ENCODE measurements at places on chromosomes 2 and 18.

DNA sequence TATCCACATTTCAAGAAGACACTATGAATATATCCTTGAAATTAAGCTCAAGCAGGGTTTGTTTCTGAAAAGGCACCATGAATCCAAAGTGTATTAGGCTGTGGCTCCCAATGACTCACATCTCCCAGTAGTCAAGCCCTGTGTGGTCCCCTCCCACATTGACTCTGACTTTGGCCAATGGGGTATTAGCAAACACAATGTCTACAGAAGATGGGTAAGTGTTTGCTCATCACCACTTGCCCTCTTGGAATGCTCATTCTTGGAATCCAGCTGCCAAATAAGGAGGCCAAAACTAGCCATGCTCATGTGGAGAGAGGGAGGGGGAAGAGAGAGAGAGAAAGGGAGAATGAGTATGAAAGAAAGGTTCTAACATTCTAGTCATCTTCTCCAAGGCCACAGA lies 490.0 kb downstream of the TXNL1 start:
- no peak for DNase-seq

- DNase-seq: no peak
Measured at GRCh38 chr2:240780023-240780700, 39.9 kb downstream of the KIF1A start.

DNA sequence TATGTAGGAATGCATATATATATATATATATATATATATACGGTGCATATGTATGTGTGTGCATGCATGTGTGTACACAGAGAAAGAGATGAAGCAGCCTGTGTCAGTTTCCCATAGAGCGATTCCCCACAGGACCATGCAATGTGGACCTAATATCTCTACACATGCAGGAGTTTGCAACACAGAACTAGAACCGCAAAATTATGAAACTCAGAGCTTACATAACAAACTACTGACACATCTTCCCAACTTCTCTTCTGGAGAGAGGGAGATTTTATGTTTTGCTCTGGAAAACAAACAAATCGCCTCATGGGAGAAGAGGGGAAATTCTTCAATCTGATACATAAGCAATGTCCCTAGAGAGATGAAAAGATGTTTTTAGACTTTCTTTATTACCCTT lies 377.2 kb downstream of the LRATD1 start:
- no peak for DNase-seq

- no peak for DNase-seq
Measured at GRCh38 chr2:223500709-223501108, 101.5 kb downstream of the SCG2 start.

DNA sequence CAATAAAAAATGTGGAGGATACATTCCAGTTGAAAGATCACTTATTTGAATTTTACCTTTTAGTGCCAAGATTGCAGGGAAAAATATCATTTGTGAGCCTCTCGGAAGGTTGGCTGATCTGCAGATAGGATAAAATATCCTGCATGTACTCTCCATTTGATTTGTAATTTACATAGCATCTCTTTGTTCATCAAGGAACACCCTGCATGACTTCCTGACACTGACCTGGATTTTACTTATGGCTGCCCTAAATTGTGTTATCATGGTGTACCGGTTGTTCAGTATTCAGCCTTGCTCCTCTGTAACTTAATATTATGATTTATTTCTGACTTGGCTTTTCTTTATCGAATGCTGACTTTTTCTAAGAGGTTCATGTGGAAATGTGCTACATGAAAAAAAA lies 226.4 kb downstream of the PIK3C3 start:
- no peak for DNase-seq

GRCh38 chr2:159154366-159154765 lies 132.1 kb downstream of the WDSUB1 start:
- no peak for DNase-seq
